K562 (cell line): ENCODE measurements at places on chromosomes 6 and 20. TPM values are rescaled to one million over a fixed set of nuclear protein-coding genes. Genes with fewer than 3 reads are reported as not detected.

- DNase-seq = no peak
Measured at GRCh38 chr20:36298061-36298460, 8.1 kb upstream of the DLGAP4 start.

DNA sequence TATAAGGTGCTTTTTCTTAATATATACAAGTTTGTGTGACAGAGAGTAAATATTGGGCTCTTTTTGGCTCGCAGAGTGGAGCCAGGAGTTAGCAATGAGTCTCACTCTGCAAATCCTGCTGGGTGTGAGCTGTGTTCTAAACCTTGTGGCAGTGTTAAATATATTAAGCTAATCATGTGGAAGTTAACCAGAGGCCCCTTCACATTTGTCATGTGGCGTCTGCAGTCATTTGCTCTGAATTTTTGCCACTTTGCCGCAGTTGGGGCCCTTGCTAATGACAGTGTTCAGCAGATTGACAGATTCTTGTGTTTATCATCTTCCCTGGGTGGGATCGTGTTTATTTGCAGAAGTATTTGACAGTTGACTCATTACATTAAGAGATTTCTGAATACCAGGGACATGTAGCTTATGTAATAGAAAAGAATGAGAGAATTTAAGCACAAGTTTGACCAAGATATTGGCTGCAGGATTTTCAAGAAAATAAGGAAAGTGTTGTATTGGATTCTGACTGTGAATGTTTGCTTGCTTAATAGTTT, 37.9 kb downstream of the SPATA2 start:
- no peak for DNase-seq

The IL17A gene
- not detected in 2 replicates for polyA plus RNA-seq

DNA sequence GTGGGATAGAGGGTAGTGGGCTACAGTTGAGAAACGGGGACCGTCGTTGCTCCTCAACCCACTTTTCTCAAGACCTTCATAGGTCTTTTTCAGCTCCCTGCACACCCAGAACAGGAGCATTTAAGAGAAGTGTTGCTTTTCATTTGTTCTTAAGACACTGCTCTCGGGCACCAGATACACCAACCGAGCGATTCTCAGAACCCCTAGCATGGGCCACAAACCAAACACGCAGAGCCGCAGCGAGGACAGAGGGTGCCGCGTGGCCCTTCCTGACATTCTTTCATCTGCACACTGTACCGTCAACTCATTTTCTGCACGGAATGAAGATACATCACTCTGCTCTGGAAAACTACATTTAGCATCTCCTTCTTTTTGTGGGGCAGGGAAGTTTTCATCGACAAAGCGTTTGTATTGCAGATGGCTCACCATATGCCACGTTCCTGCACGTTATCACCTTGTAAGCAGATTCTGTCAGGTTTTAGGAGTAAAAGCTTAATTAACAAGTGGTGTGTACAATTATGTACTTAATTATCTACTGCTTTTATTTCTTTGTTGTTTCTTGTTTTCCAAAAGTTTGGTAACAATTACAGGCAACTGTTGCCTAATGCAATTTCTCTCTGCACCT, 70.4 kb upstream of the MLN start:
- DNase-seq = no peak

The PRRT1 gene
- polyA plus RNA-seq = 2.1 and 2.8 TPM in 2 replicates

The FAM162B gene
- not detected in 2 replicates for polyA plus RNA-seq

The PACSIN1 gene
- 0.98 and 1.2 TPM in 2 replicates for polyA plus RNA-seq

DNA sequence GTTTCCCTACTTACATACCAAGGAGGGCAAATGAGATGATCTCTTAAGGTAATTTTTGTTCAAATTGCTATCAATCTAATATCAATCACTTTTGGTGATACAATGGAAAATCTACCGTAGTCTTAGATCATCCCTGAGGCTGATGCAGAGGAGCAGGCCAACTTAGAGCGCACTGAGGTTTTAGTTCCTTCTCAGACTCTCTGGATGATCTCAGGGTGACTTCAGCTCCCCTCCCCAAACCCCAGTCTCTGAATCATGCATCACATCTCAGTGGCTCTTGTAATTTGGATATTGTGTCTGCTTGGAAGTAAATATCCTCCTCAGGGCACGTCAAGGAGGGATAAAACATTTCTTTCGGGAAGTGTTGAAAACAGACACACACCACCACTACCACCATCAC, 5.9 kb downstream of the TUBB2B start:
- DNase-seq = no peak

- no peak for DNase-seq
Measured at GRCh38 chr6:127566119-127566518, 10.9 kb upstream of the C6orf58 start.

GRCh38 chr6:130047088-130047995, 29.0 kb downstream of the L3MBTL3 start:
- DNase-seq = no peak

The NRSN1 gene
- polyA plus RNA-seq = not detected in 2 replicates

The ID4 gene
- polyA plus RNA-seq = not detected in 2 replicates

DNA sequence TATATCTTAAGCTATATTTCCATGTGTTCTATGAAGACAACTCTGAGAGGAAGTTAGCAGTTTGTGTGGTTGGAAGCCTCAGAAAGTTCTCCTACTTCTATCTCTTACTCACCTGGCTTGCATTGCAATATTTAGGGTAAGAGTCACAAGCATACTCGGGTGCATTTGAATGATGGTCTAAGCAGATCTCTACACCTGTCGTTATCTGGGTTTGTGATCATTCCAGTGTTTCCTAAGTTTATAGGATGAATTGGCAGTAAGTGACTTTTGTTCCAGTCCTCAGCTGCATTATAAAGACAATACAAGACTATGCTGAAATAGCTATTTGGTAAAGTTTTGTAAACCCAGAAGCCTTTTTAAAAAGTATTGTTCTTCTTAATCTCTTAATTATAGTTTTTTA, 36.9 kb downstream of the CBFA2T2 start:
- DNase-seq = no peak

DNA sequence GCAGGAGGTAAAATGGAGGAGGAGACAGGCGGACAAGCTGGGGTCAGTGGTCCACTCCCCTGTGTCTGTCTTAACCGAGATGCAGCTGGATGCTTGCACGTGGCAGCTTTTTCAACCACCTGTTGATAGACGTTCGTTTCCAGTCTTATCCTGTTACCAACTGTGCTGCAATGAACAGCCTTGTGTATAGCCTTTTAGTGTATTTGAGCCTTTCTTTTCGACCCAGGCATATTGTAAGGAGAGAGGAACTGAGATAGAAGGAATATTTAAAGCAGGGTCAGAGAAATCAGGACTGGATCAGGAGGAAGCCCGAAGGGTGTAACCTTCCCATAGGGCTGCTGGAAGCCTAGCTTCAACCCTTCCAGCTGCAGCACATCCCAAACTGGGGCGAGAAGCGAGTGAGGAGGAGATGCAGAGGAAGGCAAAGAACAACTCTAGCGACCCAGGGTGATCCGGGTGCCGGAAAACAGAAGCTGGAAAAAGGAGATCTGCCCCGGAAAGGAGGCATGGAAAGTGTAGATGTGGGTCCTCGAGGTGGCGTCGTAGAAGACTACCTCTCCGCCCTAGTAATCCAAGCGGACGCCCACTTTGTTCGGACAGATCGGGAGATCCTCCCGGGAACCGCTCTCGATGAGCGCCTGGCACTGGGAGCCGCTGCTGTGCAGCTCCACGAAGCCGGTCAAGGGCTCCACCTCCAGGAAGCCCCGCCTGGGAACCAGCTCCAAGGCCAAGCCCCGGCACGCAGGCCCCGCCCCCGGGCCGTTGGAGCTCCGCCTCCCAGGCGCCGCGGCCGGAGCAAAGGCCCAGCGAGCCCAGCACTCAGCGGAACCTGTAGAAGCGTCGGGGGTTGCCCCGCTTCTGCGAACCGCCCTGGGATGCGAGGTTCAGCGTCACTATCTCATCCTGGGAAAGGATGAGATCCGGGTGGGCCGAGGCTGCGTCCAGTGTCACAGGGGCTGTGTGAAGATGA, 11.2 kb downstream of the TRIM31 start:
- DNase-seq = peak; percentile 95

The PPP1R3G gene
- polyA plus RNA-seq = 0.01 TPM in 2 replicates

GRCh38 chr20:34491226-34491931, 24.8 kb upstream of the DYNLRB1 start:
- DNase-seq = no peak
